Adipocyte (in vitro differentiated cells): ENCODE measurements at places on chromosomes 2 and 18.

DNA sequence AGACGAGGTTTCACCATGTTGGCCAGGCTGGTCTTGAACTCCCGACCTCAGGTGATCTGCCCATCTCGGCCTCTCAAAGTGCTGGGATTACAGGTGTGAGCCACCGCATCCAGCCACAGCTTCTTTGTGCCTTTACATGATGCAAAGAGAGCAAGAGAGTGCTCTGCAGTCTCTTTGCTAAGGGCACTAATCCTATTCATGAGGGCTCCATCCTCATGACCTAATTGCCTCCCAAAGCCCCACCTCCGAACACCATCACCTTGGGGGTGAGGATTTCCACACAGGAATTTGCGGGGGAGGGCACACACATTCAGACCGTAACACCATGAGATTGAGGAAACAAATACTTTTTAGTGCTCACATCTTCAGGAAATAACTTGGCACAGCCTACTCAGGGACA lies 91.8 kb downstream of the PDCL3 start:
- no peak for DNase-seq

DNA sequence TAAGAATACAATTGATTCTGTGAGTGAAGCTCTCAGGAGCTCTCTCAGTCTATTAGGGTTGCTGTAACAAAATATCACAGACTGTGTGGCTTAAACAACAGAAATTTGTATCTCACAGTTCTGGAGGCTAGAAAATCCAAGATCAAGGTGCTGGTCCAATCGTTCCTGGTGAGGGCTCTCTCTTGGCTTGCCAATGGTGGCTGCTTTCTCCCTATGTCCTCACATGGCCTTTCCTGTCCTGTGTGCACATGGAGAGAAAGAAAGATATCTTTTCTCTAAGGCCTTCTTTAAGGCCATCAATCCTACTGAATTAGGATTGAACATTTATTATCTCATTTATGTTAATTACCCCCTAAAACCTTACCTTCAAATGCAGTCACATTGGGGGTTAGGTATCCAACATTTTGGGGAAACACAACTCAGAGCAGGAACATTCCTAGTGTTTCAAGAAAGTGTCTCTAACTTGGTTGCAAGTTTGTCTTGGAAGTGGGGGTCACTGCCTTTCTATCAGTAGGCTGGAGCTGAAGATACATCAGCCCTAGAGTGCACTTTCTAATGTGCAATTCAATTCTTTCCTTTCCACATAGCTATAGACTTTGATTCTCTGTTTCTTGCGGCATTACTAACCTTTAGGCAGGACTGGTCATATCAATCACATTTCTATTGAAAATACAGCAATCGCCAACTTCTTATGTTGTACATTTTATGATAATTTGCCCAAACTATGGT lies 24.8 kb downstream of the TFPI start:
- DNase-seq = no peak

DNA sequence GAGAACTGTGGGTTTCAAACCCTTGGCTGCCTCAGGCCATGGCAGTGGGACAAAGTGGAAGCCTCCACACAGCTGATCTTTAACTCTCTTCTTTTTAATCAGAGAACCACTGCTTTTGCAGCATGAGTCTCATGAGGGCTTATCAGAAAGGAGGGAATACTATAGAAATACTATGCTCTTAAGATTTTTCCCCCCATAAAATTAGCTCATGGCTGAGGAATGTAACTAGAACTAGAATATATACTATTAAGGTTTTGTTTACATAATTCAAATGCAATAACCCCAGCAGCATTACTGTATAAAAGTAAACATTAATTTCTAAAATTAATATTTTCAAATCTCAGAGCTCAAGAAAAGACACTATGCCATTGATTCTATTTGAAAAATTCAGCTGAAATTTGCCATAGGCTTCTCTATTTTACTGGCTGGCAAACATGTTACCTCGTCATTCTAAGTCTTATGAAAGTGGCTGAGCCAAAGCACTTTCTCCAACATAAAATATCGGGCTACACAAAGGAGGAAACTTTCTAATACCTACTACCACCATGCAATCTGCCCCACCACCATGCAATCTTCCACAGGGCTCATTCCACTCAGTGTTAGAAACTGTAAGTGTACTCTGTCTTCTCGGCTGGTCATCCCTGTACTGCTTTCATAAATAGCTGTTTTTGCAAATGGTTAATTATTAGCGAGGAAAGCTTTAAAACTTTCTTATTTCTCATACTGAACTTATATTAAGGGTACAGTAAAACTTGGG lies 42.5 kb downstream of the WDR35 start:
- no peak for DNase-seq

- DNase-seq = peak; percentile 6
Measured at GRCh38 chr2:119174216-119174992, 15.9 kb upstream of the C1QL2 start.

GRCh38 chr2:6667326-6667725 lies 198.4 kb downstream of the CMPK2 start:
- no peak for DNase-seq

DNA sequence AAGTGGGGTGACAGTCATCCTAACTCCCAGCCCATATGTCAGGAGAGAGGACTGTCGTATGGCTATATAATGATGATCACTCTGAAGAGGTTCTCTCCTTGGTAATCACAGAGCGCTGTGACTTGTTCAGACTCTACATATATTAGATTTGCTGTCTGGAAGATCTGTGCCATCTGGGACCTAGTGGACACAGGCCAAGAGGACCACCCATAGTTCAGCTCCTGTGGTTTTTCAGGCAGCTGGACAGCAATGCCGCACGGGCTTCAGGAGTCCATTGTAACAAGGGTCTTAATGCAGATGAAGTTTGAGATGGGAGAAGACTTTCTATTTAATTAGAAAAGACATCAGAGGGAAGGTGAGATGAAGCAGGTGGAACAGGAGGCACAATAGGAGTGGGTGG lies 40.1 kb upstream of the EPHA4 start:
- DNase-seq = no peak

- no peak for DNase-seq
Measured at GRCh38 chr2:54658564-54659071, 64.8 kb upstream of the EML6 start.
